Kidney capillary endothelial cell (primary cell): ENCODE measurements at places on chromosomes 5 and 9.

DNA sequence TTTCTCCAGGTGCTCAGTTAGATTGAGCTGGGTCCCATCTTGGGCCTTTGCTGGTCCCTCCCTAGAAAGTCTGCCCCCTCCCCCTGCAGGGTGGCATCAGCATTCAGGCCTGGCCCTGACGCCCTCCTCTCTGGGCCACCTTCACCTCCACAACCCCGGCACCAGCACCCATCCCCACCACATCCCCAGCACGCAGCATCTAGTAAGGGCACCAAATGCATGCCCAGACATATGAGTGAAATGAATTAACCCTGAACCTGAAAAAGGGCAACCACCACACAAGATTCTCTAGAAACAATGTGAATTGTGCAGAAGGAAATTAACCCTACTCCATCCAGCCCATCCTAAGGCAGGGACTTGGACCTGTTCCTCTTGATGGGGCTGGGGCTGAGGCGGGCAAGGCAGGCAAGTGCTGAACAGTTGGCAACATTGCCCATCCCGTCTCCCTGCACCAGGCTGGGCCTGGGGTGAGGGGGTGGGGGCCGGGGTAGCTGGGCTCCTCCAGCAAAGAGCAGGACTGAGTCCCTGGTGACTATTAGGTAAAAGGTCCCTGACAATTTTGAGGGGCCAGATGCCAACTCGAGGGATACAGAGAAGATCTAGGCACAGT lies 125.9 kb downstream of the KCNIP1 start:
- no peak for DNase-seq

DNA sequence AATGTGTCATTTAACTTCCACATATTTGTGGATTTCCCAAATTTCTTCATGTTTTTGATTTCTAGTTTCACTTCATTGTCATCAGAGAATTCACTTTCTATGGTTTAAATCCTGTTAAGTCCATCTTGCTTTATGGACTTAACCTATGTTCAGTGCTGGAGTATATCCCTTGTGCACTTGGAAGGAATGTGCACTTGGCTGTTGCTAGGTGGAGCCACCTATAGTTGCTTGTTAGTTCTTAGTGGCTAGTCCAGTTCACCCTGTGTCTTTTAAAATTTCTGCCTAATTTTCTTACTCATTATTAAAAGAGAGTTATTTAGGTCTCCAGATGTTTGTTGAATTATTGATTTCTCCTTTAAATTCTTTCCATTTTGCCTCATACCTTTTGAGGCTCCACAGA lies 1472.5 kb upstream of the CDH6 start:
- no peak for DNase-seq

GRCh38 chr5:12901696-12902095 lies 997.5 kb upstream of the CTNND2 start:
- DNase-seq, result no peak

DNA sequence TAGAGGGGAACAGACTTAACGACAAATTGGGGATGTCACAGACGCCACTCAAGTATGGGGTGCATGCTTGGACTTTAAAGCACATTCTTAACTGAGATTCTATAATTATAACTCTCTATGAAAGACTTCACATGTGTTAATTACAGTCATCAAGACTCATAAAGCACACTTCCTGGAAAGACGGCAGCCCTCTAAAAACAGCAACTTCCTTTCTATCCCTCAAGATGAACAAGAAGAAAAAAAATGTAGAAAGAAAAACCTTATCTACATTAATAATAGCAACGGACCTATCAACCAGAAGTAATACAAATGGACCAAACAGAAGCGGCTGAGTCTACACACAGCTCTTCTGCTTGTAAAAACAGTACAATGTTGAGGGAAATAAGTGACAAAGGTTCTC lies 21.2 kb downstream of the GNAQ start:
- no peak for DNase-seq

- no peak for DNase-seq
Observed at GRCh38 chr5:16521521-16522483, 56.2 kb upstream of the ZNF622 start.

DNA sequence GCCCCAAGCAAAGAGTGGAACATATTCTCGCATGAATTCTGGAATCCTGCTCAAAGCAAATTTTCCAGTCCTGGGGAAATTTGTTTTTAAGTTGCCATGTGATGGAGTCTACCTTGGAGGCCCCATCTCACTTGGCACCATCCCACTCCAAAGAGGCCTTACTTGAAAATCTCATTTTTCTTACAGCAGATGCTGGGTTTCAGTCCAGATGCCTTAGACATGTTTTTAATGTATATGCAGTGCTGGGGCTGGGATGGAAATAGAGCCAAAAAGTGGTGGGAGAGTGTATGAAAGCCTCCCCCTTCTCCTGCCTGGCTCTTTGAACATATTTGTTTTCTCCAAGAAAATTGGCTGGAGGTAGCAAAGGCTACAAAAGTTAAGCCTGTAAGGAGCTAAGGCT lies 493.7 kb downstream of the ENC1 start:
- DNase-seq, result no peak

DNA sequence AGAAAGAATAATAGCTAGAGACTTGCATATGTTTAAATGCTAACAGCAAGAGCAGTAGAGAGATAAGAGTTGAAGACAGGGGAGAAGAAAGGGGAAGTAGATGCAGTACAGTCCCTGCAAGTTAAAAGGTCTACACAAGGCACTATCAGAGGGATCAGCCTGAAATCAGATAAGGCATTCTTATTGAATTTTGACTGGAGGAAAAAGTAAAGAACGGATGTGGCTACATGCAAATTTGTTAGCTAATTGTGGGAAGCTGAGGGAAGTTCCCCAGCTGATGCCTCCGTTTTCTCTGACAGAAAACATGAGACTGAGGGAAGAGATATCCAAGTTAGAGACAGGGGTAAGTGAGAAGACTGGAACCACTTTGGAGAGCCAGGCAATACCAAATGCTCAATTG lies 12.9 kb upstream of the RHOBTB3 start:
- DNase-seq, result no peak

DNA sequence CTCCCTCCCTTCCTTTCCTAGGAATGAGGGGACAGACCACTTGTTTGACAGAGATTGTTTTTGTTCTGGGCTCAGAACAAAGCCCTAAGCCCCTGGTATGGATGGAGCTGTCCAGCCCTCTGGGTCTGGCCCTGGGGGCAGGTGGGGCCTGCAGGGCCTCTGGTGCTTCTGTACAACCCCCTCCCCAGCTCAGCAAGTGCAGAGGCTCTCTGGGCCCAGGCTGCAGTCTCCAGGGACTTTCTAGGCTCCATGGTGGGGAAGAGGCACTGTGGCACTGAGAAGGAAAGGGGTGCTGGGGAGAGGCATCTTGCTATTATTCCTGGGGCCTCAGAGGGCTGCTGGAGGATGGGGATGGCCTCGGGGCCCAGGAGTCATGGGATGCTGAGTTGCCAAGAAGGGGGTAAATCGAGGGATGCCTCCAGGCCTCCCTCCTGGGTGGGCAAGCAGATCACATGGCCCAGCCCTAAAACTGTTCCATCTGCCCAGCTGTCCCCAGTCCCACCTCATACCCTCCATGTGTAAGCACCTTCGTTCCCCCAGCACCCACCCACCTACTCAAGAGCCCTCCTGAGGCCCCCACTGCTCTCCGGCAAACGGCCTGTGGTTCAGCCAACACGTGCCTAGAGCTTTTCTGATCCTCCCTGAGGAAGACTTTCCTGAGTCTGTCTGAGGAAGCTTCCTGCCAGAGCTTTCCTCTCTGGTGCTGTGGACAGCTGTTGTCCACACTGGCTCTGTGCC lies 225.7 kb downstream of the CACNA1B start:
- DNase-seq, result no peak

- DNase-seq, result no peak
Observed at GRCh38 chr5:111596705-111597104, 84.4 kb upstream of the STARD4 start.

- no peak for DNase-seq
Observed at GRCh38 chr5:145408048-145408341, 427.1 kb downstream of the PRELID2 start.

DNA sequence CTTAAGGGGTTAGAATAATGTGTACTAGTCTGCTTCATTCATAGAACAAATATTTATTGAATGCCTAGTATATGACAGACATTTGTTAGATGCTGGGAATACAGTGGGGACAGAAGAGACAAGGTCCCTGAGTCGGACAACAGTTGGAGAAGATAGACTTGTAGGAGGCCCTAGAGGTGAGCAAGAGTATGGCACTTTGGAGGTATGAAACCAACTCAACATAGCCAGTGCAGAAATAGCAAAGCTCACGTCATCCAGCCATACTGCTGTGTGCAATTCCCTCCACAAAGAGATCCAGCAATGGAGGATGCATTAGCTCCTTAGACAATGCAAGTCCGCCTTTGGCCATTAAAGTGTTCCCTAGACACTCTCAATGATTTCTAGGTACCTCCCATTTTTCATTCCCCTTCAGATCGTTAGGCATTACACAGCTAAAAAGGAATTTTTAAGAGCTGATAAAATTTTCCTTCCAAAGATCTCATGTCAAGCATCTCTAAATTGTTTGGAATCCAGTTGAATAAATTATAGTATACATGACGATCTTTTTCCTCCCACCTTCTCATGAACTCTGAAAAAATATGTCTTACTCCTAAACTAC lies 1949.6 kb upstream of the WWC1 start:
- no peak for DNase-seq

- no peak for DNase-seq
Observed at GRCh38 chr5:168612123-168612522, 33.0 kb upstream of the PANK3 start.

- DNase-seq, result no peak
Observed at GRCh38 chr9:96462541-96462940, 12.6 kb downstream of the HABP4 start.

GRCh38 chr5:50740832-50741231 lies 74.4 kb downstream of the PARP8 start:
- DNase-seq, result no peak

- DNase-seq, result no peak
Observed at GRCh38 chr9:97747201-97747965, 50.2 kb upstream of the XPA start.

- no peak for DNase-seq
Observed at GRCh38 chr5:143141652-143142051, 261.8 kb downstream of the NR3C1 start.

DNA sequence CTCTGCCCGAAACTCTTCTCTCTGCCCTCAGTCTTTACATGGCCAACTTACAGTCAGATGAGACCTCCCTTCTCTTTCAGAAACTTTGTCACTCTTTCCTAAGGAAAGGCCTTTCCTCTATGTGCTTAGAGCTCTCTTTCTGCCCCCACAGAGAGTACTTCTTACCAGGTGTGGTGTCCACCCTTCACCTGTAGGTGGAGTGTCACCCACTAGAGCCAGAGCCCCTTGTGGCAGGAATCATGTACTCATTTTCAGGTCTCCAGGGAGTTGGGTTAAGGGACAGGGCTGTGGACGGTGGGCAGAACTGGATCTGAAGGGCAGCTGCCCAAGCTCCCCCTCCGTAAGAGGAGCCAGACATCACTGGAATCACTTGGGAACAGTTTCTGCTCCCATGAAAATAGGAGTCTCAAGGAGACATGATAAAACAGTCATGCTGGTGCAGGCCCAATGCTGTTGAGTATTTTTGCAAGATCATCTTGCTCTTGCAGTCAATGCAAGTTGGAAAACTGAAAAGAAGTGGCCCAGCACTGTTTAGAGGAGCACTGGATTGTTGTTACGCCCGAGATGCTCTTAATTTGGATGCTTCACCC lies 436.7 kb downstream of the ZSWIM6 start:
- peak; percentile 14 for DNase-seq

GRCh38 chr5:59207401-59207800 lies 624.5 kb downstream of the RAB3C start:
- no peak for DNase-seq

DNA sequence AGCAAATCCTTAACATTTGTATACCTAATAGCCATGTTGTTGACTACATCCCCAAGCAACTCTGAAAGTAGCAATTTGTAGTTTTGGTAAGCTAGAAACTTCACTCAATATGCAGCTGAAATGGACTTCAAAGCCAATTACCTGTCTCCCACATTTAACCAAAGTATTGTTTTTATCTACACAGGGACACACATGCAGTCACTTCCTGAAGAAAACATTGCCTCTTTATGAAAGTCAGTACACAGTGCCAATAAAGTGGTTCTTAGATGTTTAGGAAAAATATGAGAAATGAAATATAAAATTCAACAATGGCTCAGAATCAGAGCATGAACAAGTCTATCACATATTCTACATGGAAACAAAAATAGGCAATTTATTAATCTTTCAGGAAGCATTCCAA lies 49.2 kb downstream of the OXCT1 start:
- DNase-seq, result no peak

GRCh38 chr9:90444609-90445204 lies 197.9 kb downstream of the DIRAS2 start:
- no peak for DNase-seq

GRCh38 chr9:15373881-15374280 lies 48.8 kb upstream of the SNAPC3 start:
- DNase-seq, result no peak

DNA sequence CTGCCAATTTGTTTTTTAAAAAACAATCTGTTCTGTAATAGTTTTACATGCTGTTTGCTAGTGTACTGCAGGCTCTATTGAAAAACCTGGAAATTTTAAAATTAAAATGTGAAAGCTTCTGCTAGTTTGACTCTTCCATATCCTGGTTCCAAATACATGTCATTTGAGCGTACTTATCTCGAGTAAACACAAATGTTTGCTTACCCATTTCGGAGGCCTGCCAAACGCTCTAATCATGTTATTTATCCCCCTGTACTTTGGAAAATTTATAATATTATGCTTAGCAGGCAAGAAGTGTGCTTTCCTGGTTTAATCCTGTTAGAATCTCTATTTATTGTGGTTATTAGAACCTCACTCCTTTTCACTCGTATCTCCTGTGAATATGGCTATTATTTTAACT lies 476.8 kb upstream of the CYLC2 start:
- no peak for DNase-seq

GRCh38 chr5:92927291-92927778 lies 653.7 kb downstream of the NR2F1-AS1 start:
- DNase-seq, result no peak

- DNase-seq, result no peak
Observed at GRCh38 chr5:142823126-142823525, 52.9 kb downstream of the ARHGAP26 start.

DNA sequence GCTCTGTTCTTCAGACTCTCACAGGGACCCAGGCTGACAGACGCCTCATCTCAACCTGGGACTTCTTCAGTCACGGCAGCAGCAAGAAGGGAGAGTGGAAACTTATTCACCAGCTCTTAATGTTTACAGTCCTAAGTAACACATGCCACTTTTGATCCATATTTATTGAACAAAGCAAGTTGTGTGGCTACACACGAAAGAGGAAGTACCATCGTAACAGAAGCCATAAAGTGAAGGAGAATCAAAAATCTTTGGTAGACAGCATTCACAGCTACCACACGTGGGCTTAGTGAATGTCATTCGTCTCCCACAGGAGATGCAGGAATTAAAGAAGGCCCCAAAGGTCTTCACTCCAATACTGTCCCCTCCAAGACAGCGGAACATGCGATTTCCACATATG lies 582.6 kb downstream of the CETN3 start:
- no peak for DNase-seq
